Uterus (tissue), 4 donors: ENCODE measurements at places on chromosomes 1 and 21. TPM values are rescaled to one million over a fixed set of nuclear protein-coding genes. Genes with fewer than 3 reads are reported as not detected.

ANGPTL7 gene
- not detected for total RNA-seq

UBXN10 gene
- total RNA-seq: 3.1 TPM

CFAP107 gene
- total RNA-seq: not detected

RGS8 gene
- not detected for total RNA-seq

- DNase-seq: no peak
Measured at GRCh38 chr1:51898090-51898734, 19.7 kb upstream of the NRDC start.

GRCh38 chr1:116325922-116326321, 47.1 kb upstream of the ATP1A1 start:
- no peak for DNase-seq
